Activated T-helper 1 cell treated with anti-CD3 and anti-CD28 coated beads, Interleukin-2, amount 50 U/mL, for 16 hours (primary cell): ENCODE measurements at places on chromosomes 5 and 9.

- DNase-seq, result no peak
Observed at GRCh38 chr9:34551751-34552605, 29.2 kb upstream of the ENHO start.

- DNase-seq, result no peak
Observed at GRCh38 chr9:110578575-110579033, 937 bp downstream of the SVEP1 start.

DNA sequence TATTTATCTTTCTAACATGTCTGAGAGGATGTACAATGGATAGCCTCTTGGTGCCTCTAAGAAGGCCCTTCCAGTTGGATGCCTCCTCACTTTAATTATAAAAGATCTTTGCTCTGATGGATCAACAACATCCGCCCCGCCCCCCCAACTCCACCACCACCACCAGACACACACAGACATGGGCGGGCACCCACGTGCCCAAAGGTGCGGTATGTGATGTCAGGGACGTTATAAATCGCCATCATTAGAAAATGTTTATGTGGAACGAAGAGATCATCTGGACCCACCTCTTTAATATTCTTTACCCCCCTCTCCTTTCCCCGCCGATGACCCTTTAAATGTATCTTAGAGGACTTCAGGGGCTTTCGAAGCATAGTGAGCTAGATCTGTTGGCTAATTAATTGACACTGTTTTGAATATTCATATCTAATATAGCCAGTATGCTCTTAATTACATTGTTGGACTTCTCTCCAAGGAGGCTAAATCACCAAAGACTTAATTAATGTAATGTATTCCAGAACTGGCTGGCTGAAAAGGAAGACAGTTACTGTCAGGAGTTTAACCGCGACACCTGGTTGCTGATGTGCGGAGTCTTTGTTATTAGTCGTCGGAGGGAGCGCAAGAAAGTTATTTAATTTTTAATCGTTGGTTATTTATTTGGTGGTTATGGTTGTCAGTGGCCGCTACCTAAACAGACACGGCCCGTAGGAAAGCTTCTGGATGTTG is 6.1 kb upstream of the FOXB2 start:
- DNase-seq, result no peak

DNA sequence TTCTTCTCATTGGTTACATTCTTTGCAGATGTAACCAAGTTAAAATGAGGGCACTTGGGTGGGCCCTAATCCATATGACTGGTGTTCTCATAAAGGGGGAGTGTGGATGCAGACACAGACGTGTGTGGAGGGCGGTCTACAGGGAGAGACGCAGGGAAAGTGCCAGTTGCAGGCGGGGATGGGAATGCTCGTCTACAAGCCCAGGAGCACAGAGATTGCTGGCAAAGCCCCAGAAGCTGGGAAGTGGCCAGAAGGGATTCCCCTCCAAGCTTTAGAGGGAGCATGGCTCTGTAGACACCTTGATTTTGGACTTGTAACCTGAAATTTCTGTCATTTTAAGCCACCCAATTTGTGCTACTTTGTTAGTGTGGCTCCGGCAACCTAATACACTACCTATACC is 96.8 kb upstream of the CTSL start:
- no peak for DNase-seq

GRCh38 chr5:120447706-120448239 is 16.3 kb upstream of the PRR16 start:
- DNase-seq, result no peak

DNA sequence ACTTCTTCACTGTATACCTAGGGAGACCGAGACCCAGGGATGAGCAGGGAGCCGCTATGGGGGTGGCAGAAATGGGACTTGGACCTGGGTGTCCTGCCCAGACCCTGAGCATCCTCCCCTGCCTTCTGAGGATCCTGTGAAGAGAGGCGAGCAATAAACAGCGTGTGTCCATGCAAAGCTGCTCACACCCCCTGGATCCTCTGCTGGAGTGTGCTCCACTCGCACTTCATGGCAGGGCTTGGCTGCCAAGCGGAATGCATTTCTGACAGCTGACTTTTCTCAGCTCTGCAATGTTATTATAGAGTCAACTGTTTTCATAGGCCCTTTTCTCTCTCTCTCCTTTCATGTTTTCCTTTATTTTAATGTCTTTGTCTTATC is 31.0 kb upstream of the ALDH1B1 start:
- DNase-seq, result no peak

GRCh38 chr9:7293091-7293490 is 506.5 kb downstream of the DMAC1 start:
- DNase-seq, result no peak

- no peak for DNase-seq
Observed at GRCh38 chr9:101478444-101478843, 42.9 kb upstream of the ALDOB start.

- no peak for DNase-seq
Observed at GRCh38 chr9:10173561-10173960, 439.2 kb downstream of the PTPRD start.
